ENCODE measurements at places on chromosomes 6 and 20. TPM values are rescaled to one million over a fixed set of nuclear protein-coding genes. Genes with fewer than 3 reads are reported as not detected.

Gene C20orf204
- polyA plus RNA-seq: not detected

Gene MDFI
- 5.4 TPM for polyA plus RNA-seq

DNA sequence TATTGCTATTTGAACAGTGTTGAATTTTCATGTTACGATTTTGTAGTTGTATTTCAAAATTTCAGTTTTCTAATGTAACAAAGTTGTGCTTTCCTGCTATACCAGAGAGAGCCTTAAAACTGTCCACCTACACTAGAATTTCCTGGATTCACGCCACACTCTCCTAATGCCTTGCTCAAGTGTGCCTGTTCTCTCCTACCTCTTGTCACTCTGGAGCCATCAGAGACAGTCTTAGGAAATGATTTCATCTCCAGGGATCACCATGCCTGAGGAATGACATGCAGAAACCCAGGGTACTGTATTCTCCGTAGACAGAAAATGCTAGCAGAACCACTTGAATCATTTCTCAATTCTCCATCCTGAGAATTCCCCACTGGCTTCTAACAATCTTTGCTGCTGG lies 667.6 kb downstream of the KIF16B start:
- H3K27ac ChIP-seq: no peak overlapping the region
- no peaks in the 10 kb centered on the region for H3K4me1 ChIP-seq
- H3K27me3 ChIP-seq: no peaks in the 10 kb centered on the region
- H3K36me3 ChIP-seq: no peaks in the 10 kb centered on the region

GRCh38 chr20:49534255-49534712 lies 33.7 kb downstream of the PTGIS start:
- H3K27ac ChIP-seq: no peak overlapping the region
- H3K4me3 ChIP-seq: no peak overlapping the region
- no peaks in the 10 kb centered on the region for H3K27me3 ChIP-seq
- no peak for DNase-seq

GRCh38 chr6:128209771-128210170 lies 308.9 kb upstream of the THEMIS start:
- no peaks in the 10 kb centered on the region for H3K36me3 ChIP-seq
- H3K4me1 ChIP-seq: no peaks in the 10 kb centered on the region
- H3K27me3 ChIP-seq: no peaks in the 10 kb centered on the region

All from aorta (tissue), 5 donors.